ENCODE measurements at places on chromosomes 2 and 18.

DNA sequence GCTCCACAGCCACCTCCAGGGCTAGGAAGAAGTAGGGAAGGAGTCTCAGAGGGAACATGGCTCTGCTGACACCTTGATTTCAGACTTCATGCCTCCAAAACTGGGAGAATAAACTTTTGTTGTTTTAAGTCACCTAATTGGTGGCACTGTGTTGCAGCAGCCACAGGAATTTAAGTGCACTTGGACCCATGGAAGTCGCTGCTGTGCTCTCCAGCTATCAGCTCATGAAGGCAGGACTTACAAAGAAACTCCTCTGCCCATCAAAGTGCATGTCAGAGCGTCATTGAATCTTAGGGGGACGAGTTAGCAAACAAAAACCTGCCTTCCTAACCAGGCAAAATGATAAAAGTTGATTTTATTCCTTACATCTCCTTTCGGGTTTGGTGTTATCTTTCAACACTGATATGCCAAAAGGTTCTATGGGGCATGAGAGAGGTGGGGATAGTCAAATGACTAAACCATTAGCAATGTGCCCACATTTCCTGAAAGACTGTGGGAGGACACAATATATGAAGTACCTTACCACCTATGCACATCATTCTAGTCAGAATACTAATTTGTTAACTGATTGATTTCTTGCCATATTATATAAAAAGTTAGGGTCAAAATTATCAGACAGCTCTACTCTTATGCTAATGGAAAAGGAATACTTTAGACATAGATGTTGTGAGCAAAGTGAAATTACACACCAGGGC lies 235.8 kb upstream of the TNP1 start:
- no peak for DNase-seq

GRCh38 chr2:16165518-16166326 lies 225.4 kb downstream of the MYCN start:
- DNase-seq, result no peak

- no peak for DNase-seq
Observed at GRCh38 chr2:241891315-241891987, 21.9 kb downstream of the RTP5 start.

DNA sequence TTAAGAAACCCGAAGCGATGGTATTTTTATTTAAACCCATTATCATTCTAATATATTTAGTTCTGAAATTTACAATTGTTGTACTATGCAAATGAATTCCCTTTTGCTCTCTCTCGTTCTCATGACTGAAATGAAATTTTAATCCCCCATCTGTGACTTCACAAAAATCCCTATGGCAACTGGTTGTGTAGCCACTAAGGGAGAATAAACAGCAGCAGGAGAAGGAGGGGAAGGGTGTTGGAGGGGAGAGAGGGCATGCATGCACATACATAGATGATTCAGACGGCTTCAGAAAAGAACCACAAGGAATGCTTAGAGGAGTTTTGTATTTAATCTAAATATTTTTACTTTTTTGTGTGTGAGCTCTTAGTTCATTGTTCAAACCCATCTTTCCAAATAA lies 36.8 kb downstream of the CPS1 start:
- no peak for DNase-seq

GRCh38 chr2:74525717-74526648 lies at the start of gene DQX1:
TSS of gene DQX1 (minus strand) at chr2:74526231. CDS start at chr2:74525729, 502 bp downstream.
- DNase-seq, result peak; percentile 92

- DNase-seq, result no peak
Observed at GRCh38 chr2:64629329-64629781, 24.4 kb downstream of the SERTAD2 start.

GRCh38 chr2:207328944-207329386 lies 163.2 kb upstream of the KLF7 start:
- DNase-seq, result peak; percentile 64

All from Karpas-422 (cell line).